ENCODE measurements at places on chromosomes 16 and 17. TPM values are rescaled to one million over a fixed set of nuclear protein-coding genes. Genes with fewer than 3 reads are reported as not detected.

- H3K4me3 ChIP-seq, result no peak overlapping the region
- H3K27me3 ChIP-seq, result no peaks in the 10 kb centered on the region
- peaks cover 5% of the 10 kb centered on the region for H3K4me1 ChIP-seq
- H3K27ac ChIP-seq, result no peak overlapping the region
- DNase-seq, result no peak
- no peaks in the 10 kb centered on the region for H3K36me3 ChIP-seq
Observed at GRCh38 chr17:76125922-76126321, 15.1 kb downstream of the FOXJ1 start.

DNA sequence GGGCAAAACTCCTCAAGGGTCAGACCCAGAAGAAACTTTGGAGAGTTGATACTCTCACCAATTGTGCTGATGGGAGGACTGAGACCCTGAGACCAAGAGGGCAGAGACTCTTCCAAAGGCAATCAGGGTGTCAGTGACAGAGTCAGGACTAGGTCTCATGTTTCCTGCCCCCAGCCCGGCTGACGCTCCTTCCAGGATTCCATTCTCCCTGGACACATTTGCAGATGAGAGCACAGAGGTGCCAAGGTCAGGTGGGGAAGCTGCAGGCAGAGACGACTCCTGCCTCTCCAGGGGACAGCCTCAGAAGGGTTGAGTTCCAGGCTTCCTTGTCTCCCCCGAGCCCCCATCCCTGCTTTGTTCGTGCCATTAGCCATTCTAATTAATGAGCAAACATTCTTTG is 174.1 kb downstream of the WSCD1 start:
- peaks cover 10% of the 10 kb centered on the region for H3K27me3 ChIP-seq
- H3K4me1 ChIP-seq, result no peaks in the 10 kb centered on the region
- no peaks in the 10 kb centered on the region for H3K36me3 ChIP-seq

- peak overlapping the region; percentile 100 for H3K27ac ChIP-seq
- no peaks in the 10 kb centered on the region for H3K36me3 ChIP-seq
- H3K27me3 ChIP-seq, result peaks cover 36% of the 10 kb centered on the region
Observed at GRCh38 chr17:7843536-7844291, 9.7 kb downstream of the KDM6B start.

NOTUM gene
- not detected for polyA plus RNA-seq

DNA sequence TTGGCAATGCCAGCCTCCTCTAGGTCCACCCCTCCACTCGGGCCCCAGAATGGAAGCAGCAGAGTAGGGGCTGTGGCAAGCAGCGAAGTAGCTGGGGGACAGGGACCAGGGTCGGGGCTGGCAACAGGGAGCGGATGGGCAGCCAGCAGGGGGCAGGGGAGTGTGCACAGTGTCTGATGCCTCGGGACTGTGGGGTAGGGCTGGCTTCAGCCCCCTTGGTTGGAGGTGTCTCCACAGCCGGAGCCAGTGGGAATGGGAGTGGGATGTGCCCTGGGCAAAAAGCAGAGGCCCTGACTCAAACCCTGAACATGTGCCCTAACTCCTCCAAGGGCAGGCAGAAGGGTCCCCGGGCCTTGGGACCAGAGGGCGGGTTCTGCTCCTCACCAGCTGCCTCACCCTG is 18.5 kb upstream of the ARHGAP27 start:
- H3K36me3 ChIP-seq, result peaks cover 9% of the 10 kb centered on the region
- DNase-seq, result no peak
- H3K4me1 ChIP-seq, result peaks cover 36% of the 10 kb centered on the region
- H3K27ac ChIP-seq, result peak overlapping the region; percentile 13

GRCh38 chr17:57612202-57613071 is 132.7 kb downstream of the CCDC182 start:
- peaks cover 34% of the 10 kb centered on the region for H3K4me1 ChIP-seq
- no peak overlapping the region for H3K27ac ChIP-seq
- peaks cover 5% of the 10 kb centered on the region for H3K27me3 ChIP-seq
- H3K36me3 ChIP-seq, result peaks cover 9% of the 10 kb centered on the region

PITPNM3 gene
- polyA plus RNA-seq, result not detected

DNA sequence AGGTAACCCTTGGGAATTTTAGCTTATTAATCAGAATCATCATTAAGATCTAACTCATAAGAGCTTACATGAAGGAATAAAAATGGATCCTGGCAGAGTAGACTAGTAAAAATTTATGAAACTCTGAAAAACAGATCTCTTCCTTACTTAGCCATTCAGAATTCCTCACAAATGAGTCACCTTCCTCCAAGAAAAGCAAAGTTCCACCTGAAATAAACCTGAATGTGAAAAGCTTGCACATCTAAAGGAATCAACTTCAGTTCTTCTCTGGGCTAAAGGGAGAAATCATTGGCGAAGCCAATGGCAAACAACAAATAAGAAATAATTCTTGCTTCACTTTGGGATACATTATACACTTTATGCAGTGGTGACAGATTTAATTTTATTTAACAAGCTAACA is 22.7 kb downstream of the MYO1D start:
- H3K27ac ChIP-seq, result no peak overlapping the region
- H3K4me3 ChIP-seq, result no peak overlapping the region
- no peaks in the 10 kb centered on the region for H3K4me1 ChIP-seq
- no peaks in the 10 kb centered on the region for H3K27me3 ChIP-seq

DNA sequence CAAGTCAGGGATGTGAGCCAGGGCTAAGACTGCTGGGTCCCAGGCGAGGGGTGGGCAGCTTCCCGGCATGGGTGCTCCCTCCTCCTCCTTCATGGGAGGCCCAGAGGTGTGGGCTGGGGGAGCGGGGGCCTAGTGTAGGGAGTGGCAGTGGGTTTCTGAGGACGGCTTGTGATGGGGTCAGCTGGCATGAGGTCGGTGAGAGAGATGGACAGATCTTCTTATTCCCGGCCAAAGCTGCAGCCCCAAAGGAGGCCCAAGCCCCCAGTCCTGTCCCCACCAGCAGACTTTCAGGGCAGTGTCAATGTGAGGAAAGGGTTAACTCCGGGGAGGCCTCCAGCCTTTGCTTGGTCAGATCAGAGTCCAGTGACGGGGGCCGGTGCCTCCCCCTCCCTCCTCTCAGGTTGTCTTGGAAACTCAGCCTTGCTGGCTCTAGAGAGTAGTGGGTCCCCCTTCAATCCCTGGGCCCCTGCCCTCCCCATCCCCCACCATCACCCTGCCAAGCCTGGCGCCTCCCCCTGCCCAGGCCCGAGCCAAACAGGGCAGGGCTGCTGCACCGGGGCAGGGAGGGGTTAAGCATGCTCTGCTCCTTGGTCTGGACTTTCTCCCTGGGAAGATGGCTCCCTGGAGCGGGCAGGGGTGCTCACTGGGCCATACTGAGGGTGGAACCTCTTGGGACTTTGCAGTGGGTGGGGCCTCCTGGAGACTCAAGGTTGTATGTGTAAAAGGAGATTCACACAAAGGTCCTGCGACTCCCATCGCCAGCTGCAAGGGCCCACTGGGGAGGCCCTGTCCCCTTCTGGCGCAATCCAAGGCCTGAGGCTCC is 12.4 kb downstream of the NAT9 start:
- peaks cover 8% of the 10 kb centered on the region for H3K36me3 ChIP-seq
- no peak for DNase-seq
- no peak overlapping the region for H3K27ac ChIP-seq
- H3K4me3 ChIP-seq, result no peak overlapping the region

DNA sequence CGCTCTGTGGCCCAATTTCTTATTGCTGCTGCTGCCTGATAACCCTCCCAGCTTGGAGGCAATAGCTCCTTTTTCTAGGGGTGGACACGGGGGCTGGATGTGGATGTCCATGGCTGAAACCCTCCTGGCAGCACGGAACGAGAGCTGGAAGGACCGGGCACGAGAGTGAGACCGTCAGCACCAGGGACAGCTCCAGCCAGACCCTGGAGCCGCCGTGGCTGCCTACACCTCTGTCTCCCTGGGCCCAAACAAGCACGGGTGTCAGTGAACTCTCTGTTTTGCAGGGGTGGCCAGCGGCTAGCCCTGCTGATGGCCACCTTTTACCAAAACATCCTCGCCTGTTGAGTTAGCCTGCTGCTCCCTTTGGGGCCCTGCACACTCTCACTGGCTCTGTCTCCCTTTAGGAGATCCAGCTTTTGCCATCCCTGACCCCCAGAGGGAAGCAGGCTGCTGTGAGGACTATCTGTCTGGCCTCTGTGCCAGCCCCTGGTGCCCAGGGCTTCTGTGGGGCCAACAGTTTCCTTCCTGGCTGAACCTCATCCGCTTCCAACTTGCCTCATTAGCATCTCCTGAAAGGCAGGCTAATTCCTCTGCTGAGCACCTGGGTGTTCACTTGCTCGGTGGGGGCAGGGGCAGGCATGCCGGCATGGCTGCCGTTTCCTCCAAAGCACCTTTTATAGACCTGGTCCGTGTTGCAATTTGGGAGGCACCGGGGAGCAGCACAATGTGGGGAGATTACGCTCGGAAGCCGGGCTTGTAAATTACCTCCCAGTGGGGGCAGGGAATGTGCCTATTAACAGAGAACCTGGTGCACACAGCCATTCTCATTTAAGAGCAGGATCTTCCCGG is 118.1 kb downstream of the ENGASE start:
- H3K4me1 ChIP-seq, result no peaks in the 10 kb centered on the region
- no peak overlapping the region for H3K4me3 ChIP-seq
- DNase-seq, result no peak
- no peaks in the 10 kb centered on the region for H3K36me3 ChIP-seq
- peaks cover 4% of the 10 kb centered on the region for H3K27me3 ChIP-seq

SLC35G6 gene
- not detected for polyA plus RNA-seq

DNA sequence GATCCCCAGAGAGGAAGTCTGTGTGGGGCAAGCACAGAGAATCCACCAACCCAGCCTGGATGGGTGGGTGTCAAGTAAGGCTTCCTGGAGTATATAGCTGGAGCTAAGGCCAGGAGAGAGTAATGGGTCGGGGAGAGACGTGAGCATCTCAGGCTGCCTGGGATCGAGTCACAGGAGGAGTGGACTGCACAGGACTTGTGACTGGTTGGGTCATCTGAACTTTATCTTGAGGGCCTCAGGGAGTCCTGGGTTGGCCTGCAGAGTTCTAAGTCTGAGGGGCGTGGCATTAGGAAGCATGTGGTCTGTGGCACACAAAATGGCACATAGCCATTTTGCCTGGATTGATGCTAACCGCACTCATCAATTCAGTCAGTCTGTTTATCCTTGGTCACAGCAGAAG is 1.5 kb downstream of the PLA2G15 start:
- DNase-seq, result no peak
- H3K27me3 ChIP-seq, result peaks cover 11% of the 10 kb centered on the region
- peaks cover 7% of the 10 kb centered on the region for H3K36me3 ChIP-seq
- H3K27ac ChIP-seq, result no peak overlapping the region

- no peak overlapping the region for H3K27ac ChIP-seq
- H3K27me3 ChIP-seq, result peaks cover 3% of the 10 kb centered on the region
- H3K4me3 ChIP-seq, result no peak overlapping the region
Observed at GRCh38 chr17:83155128-83156121, 76.0 kb downstream of the METRNL start.
